GM12892 (cell line): ENCODE measurements at places on chromosomes 16 and 17.
A peak's percentile ranks its signal among the peaks of the same experiment; 100 is the strongest.

DNA sequence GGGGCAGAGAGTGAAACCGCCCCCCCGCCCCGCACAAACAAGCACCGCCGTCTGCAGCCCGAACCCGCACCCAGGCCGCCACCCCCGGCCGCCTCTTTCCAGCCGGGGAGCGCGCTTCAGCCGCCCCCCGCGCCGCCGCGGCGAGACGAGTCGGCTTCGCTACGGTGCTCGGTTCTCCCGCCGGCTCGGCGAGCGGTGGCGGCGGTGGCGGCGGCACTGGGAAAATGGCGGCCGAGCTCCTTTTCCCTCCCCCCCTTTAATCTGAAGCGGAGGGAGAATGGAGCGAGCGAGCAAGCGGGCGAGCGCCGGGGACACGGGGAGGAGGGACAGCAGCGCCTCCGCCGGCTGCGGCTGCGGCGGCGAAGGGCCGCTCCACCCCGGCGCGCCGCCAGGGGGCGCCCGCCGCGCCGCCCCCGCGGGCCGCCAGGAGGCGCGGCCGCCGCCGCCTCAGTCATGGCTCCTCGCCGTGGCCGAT lies at the start of gene KANSL1:
Gene KANSL1, minus strand, starts transcription at position 279 of the 475 bp plus-strand sequence. CDS start 21,286 bp downstream, outside the sequence.
- peak; percentile 85 for DNase-seq

DNA sequence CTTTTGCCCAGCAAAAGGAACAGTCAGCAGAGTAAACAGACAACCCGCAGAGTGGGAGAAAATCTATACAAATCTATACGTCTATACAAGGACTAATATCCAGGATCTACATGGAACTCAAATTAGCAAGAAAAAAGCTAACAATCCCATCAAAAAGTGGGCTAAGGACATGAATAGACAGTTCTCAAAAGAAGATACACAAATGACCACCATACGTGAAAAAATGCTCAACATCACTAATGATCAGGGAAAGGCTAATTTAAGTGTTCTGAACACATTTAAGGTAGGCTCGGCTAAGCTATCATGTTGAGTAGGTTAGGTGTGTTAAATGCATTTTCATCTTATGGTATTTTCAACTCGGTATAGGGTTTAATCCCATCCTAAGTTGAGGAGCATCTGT lies 598.0 kb downstream of the WWOX start:
- DNase-seq, result no peak

- DNase-seq, result no peak
Observed at GRCh38 chr17:82565551-82565950, 46.0 kb downstream of the FOXK2 start.

- DNase-seq, result no peak
Observed at GRCh38 chr17:29383686-29384085, 6.5 kb upstream of the TAOK1 start.

- DNase-seq, result no peak
Observed at GRCh38 chr16:73205153-73205886, 157.4 kb upstream of the ZFHX3 start.

DNA sequence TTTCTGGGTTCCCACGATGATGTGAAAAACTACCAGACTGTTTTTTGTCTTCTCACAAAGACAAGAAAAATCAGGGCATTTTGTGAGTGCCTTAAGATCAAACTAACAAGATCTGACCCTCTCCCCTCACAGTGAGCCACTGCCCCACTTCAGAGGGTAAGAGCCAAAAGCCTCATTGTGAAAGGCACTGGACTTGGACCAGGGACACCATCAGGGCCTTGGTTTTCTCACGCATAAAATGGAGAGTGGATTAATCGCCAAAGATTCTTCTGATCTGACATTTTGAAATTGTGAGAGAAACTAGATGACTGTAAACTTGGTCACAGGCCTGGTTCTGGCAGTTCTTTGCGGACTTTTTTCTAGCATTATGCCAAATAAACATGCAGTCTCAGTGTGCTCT lies 21.0 kb upstream of the ENDOV start:
- no peak for DNase-seq

- DNase-seq, result no peak
Observed at GRCh38 chr17:37779554-37779953, 34.7 kb upstream of the HNF1B start.

- DNase-seq, result no peak
Observed at GRCh38 chr17:73261617-73261951, at the start of gene CPSF4L. CPSF4L (minus strand) TSS chr17:73261880; CDS start chr17:73261818, 62 bp downstream.

GRCh38 chr17:53724726-53725125 lies 98.0 kb upstream of the KIF2B start:
- no peak for DNase-seq

- DNase-seq, result no peak
Observed at GRCh38 chr16:85293904-85294642, 181.8 kb upstream of the CIBAR2 start.

GRCh38 chr16:87305505-87306391 lies 11.4 kb downstream of the C16orf95 start:
- DNase-seq, result no peak

- DNase-seq, result no peak
Observed at GRCh38 chr16:14172200-14172809, 101.2 kb downstream of the MRTFB start.

GRCh38 chr17:1979182-1979985 lies 45.8 kb downstream of the RTN4RL1 start:
- no peak for DNase-seq

DNA sequence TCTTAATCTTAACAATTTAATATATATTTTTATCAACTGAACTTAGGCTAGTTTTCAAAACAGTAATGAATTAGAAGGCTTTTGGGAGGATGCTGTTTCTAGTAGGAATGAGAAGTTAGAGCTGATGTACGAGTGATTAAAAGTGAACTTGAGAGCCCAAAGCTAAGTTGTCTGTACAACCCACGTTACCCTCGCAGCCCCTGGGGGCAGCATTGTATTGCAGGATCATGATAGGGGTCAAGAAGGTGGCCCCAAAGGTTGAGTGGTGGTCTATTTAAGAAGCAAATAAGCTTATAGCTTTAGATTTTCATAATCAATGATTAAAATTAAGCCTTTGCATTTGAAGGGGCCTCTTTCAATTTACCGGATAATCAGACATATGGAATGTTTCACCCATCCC lies 33.7 kb upstream of the ALDH3A2 start:
- no peak for DNase-seq

- no peak for DNase-seq
Observed at GRCh38 chr17:76735586-76736348, 1.4 kb downstream of the SRSF2 start.

DNA sequence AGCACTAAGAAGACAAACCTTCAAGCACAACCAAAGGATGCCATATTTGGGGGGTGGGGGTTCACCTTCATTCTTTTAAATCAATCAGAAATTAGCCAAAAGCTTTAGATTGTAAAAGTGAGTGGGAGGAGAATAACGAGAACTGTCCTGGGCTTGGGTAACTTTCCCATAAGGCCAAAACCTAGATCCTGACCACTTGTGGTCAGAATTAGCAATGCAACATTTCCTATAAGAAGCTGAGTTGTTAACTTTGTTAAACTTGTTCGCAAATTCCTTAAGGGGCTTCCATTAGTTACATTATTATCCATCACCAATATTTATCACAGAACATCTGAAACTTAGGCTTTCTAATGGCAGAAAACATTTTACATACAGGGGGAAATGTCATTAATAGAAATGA lies 25.1 kb downstream of the STAT5B start:
- DNase-seq, result no peak

- no peak for DNase-seq
Observed at GRCh38 chr17:36566081-36566480, 21.4 kb downstream of the GGNBP2 start.

DNA sequence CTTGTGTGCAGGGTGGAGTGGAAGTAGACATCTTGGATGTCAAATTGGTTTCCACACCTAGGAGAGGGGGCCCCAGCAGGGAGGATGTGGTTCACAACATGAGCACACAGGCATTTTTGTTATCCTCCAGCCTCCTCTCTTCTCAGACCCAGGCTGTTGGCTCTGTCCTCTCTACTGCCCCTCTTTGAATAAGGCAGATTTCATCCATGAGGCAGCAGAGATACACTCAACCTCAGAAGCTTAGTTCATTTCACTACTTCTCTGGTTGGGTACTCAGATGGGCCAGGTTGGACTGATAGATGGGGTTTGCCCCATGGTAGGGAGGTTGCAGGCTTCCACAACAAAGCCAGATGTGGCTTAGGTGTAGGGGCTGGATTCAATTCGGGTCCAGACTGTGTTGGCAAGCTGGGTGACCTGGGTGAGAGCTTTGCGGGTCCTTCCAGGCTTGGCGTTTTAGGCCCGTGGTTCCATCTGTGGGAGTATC lies 22.2 kb upstream of the NFATC3 start:
- DNase-seq, result no peak

DNA sequence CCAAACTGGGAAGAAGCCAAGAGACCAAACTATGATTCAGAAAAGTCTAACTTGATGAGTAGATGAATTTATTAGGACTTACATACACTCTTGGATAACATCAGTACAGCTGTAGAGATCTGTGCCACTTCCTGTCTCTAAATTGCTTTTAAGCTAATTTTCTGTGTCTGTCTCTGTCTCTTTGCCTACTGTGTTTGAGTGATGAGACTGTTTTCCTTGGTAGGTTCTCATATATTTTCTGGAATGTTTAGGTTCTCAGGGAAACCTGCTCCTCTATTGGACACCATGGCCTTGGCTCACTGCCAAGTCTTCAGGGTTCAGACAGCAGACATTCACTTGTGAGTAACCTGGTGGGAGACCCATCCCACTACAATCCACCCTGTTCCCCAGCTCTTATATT lies 103.5 kb upstream of the KIF2B start:
- no peak for DNase-seq

DNA sequence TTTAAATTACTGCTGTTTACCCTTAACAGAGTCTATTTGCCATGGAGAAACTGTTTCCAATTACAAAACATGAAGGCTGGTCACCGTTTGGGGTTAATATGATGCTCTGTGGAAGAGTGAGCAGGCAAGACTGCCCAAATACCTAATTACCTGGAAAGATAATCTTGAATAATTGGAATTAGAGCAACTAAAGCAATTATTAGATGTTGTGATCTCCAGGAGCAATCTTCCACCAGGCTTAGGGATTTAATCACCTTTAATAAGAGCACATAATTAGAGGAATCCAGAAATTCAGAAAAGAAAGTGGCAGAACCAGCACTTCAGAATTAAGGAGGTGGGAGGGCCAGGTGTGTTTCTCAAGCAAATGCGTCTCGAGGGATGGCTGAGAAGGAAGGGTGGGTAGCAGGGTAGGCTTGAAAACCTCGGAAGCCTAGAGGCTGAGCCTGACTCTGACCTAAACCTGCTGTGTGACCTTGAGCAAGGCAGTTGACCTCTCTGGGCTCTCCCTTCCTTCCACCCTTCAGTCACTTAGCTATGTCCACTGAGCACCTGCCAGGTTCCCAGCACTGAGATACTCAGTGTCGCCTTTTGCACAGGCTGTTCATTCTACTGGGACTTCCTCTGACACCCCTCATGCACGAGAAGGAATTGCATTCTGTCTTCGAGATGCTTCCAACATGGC lies 113.2 kb downstream of the GSG1L start:
- no peak for DNase-seq

DNA sequence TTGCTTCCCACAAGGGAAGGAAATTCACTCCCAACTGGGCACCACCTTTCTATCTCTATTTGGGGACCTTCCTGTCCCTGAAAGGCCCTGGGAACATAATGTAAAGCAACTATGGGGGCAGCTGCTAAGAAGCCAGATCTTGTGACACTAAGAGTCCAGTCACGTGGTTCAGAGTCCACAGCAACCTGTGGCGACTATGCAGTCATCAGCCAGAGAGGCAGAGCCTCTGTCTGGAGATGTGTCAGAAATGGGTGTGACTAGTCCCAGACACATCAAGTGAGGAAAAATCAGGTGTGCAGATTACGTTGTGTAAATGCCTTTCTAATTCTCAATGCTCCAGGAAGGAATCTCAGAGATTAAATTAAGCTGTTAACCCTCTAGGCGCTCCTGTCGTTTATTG lies 26.6 kb upstream of the SKAP1 start:
- no peak for DNase-seq

DNA sequence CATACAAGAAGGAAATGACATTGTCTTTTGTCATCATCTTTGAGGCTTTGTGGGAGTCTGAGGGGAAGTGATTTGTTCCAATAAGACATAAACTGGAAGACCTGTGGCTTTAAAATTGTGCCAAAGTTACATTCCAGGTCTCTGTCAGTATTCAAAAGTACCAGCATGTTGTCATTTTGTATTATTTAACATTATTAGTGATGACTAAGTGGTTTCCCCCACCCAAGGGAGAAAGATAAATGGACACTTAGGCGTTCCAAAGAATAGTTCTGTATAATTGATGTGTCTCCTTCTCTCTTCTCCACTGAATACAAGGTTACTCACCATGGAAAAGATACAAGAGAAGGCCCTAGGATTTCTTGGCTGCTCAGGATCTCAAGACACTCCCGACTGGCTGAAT lies 3.8 kb downstream of the CFAP97D1 start:
- DNase-seq, result no peak

DNA sequence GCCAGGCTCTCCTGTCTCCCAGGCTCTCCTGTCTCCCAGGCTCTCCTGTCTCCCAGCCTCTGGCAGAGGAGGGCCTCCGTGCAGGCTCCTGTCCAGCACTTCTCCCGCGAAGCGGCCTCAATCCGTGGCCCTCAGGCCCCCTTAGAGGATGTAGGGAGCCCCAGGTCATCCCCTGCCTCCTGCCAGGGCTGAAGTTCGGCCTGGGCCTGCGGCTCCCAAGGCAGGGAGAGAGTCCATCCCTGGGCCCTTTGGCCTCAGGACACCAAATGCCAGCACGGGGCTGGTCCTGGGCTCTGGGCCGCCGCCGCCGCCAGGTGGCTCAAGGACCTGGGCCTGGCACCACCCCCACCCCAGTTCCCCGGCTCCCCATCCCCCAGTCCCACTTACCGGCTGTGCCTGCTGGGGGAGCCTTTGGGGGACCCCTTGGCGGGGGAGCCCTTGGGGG lies 370 bp downstream of the EVPL start:
- DNase-seq, result no peak

- DNase-seq, result no peak
Observed at GRCh38 chr17:65698381-65699061, 137.1 kb upstream of the AXIN2 start.

- DNase-seq, result no peak
Observed at GRCh38 chr17:2563061-2563460, 30.4 kb upstream of the PAFAH1B1 start.

DNA sequence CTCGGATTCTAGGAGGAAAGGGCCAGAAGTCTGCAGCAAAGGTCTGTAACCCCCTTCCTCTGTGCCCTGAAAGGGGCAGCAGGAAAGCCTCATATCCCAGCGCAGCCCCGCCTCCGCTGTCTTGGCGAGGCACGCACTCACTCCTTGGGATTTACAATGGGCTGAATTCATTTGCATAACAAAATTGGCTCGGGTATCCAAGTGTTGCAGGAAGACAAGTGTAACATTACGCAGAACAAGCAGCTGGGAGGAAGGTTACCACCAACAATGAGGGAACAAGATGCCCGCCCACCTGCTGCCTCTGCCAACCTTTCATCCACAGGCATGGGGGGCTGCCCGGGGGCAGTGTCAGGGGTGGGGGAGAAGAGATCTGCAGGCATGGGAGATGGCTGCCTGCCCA lies 130.4 kb downstream of the MRM1 start:
- DNase-seq, result no peak
